Muscle of arm (tissue), 14 donors: ENCODE measurements at places on chromosomes 5 and 9.

DNA sequence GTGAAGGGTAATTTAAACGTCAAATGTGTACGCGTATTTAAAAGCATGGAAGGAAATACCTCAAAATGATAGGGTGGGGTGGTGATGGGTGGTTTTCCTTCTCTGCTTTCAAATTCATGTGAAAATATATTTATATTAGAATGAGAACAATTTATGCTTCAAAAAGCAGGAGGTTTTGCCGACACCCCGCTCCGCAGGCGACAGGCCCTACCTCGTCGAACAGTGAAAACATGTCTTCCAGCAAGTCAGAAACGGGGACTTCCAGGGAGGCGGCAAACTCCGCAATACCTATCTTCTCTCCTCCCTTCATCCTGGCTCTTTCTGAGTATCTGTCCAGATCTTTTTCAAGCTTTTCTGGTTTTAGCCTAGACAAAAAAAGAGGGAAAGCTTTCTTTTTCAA lies 28.5 kb upstream of the SLC6A3 start:
- no peak for DNase-seq

DNA sequence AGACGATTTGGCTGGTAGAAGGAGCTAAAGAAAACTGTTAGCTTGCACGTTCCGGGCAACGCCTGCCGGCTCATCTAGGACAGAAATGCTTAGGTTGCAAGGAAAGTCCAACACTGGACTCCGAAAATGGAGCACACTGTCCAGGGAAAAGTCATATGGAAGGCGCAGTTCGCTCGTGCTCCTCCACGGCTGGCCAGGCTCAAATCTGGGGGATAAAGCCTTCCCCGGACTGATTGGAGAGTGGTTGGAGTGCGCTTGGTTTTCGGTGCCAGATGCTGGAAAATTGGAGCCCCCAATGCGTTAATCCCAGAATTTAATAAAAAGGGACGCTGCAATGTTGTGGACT lies 955 bp downstream of the CDH6 start:
- no peak for DNase-seq

GRCh38 chr9:68975365-68976043 lies 38.4 kb downstream of the PRKACG start:
- no peak for DNase-seq

- no peak for DNase-seq
Measured at GRCh38 chr9:17882688-17883594, 304.1 kb downstream of the SH3GL2 start.

GRCh38 chr9:20379804-20380225 lies 242.5 kb downstream of the MLLT3 start:
- no peak for DNase-seq

- DNase-seq: no peak
Measured at GRCh38 chr9:6076851-6077250, 61.4 kb upstream of the RANBP6 start.

DNA sequence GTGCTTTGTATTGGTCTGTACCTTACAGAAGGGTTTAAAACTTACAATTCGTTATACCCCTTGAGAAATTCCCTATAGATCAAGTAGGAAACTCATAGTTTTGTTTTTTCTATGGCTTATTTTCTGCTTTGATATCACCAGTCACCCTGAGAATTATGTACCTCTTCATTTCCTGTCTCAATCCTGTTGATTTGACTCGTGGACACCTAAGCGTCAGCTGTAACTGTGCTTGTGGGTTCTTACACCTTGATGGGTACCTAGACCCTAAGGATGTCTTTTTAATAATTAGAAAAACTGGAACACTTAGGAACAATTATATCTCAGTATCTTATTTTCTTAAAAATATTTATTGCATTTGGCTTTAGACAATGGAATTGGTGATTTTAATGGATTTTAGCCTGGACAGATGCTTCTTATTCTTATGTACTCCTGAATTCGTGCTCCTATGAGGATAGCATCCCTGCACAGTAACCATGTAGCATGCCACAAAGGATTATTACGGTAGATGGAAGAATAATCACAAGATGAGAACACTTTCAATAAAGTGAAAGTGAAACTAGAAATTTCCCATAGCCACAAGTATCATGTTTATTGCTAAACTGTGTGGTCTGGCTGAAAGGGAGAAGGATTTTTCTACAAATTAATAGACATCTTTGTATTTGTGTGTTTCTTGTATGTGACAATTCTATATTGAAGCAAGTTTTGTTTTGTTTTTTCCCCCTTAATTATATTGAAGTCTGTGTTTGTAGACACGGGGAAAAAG lies 1920.3 kb upstream of the WWC1 start:
- DNase-seq: no peak

GRCh38 chr5:34918025-34918424 lies 2.5 kb downstream of the BRIX1 start:
- no peak for DNase-seq

- no peak for DNase-seq
Measured at GRCh38 chr9:3963643-3964369, 336.1 kb downstream of the GLIS3 start.

- DNase-seq: no peak
Measured at GRCh38 chr5:14729448-14730385, 65.2 kb downstream of the OTULIN start.

DNA sequence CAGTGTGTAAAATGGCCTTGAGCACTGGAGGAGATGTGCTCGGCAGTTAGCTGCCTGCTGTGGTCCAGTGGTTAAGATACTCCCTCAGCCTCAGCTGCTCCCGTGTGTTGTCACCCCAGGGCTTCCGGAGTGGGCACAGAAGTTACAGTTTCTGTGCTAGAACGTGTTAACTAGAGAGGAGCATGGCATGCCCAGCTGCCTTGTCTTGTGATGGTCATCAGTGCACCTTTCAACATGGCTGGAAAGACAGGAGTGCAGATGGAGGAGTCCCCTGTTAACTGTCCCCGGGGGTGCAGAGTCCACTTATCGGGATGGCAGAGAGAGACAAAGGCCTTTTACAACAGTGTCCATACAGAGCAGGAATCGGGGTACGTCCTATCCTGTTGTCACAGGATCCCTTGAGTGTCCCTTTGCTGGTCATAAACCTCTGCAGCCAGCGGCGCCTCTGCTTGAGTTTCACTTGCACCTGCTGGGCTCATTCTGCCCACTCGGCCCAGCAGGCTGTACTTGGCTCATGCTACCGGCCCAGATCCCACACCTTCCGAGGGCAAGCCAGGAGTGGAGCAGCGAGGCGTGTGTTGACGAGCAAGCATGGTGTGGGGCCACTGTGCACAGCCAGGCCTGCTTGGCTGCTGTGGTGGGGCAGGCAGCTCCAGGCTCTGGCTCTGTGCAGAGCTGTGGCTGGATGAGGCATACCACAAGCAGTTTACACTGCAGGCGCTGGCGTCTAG lies 112.6 kb downstream of the EHMT1 start:
- no peak for DNase-seq

- no peak for DNase-seq
Measured at GRCh38 chr9:98810102-98810842, 2.8 kb downstream of the GALNT12 start.

DNA sequence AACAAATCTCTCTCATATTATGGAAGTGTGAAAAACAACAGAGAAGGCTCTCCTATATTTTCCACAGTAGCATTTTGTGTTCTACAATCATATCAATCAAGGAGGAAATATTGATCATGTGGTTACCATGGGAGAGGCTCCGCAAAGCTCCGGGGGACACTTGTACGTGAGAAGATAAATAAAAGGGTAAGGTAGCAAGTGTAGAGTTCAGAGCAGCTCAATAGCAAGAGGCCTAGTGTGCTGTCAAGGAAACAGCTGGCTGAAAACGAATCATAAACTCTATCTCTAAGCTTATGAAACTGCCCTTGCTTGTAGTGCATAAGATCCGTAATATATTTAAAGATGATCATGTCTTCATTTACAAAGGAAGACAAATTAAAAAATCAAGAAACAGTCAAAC lies 57.5 kb downstream of the CDH18 start:
- no peak for DNase-seq

DNA sequence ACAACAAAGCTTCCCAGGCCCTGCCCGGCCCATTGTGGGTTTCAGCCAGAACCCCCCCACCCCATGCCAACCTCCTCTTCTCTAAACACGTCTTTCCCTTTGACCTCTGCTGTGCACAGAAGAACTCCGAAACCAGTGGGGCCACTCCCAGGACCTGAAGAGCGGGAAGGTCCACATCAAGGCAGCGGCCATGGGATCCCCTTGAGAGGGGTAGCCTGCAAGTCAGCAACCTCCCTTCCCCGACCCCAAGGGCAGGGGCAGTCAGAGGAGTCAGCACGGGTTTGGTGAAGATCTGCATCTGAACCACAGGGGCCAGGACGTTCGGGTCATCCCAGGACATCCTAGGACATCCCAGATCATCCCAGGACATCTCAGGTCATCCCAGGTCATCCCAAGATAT lies 379.9 kb upstream of the IRX4 start:
- DNase-seq: no peak

DNA sequence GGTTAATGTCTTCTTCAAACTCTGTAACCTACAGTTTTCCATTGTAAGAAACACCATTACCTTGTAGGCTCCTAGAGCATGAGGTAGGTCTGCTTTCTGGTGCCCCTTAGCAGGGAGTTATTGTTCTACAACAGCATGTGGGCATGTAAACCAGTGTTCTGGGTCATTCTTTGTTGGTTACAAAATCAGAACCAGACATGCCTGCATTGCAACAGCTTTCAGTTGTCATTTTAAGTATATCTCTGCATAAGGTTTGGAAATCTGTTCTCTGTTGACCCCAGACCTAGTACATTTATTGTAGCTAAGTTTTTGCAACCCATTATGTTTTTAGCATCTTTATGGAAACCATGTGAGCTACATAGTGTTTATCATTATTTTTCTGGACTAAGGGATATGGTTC lies 10.9 kb downstream of the RGMB start:
- DNase-seq: no peak

DNA sequence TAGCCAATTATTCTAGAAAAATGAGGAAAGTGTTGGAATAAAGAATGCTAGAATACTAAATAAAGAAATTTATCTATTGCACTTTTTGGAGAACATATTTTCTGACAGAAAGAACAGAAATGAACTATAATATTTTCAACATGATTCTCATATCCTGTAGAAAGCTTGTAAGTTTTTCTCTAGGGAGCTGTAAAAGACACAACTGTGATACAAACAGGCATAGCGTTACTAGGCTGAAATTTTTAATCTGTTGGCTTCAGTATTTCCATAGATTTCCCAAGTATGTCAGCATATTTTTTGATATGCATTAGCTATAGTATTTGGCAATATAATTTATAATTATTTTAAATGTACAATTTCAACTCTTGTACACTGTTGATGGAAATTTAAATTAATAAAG lies 31.3 kb downstream of the ANXA1 start:
- DNase-seq: no peak

DNA sequence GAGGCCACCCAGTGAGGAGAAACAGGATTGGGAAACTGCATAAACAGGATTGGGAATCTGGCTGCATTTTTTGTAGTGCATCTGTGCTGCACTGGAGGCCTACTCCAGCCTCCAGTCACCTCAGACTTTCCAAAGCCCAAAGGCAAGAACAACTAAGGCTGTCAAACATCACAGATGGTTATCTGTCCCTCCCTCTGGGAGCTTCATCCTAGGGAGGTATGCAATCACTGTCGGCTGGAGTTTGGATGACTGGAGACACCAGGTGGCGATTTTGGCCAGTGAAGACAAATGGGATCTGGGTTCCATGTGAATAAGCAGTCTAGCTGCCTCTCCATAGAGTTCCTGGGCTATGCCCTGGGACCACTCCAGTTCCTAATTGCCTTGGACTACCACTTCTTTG lies 9.3 kb upstream of the SPINK13 start:
- DNase-seq: no peak

DNA sequence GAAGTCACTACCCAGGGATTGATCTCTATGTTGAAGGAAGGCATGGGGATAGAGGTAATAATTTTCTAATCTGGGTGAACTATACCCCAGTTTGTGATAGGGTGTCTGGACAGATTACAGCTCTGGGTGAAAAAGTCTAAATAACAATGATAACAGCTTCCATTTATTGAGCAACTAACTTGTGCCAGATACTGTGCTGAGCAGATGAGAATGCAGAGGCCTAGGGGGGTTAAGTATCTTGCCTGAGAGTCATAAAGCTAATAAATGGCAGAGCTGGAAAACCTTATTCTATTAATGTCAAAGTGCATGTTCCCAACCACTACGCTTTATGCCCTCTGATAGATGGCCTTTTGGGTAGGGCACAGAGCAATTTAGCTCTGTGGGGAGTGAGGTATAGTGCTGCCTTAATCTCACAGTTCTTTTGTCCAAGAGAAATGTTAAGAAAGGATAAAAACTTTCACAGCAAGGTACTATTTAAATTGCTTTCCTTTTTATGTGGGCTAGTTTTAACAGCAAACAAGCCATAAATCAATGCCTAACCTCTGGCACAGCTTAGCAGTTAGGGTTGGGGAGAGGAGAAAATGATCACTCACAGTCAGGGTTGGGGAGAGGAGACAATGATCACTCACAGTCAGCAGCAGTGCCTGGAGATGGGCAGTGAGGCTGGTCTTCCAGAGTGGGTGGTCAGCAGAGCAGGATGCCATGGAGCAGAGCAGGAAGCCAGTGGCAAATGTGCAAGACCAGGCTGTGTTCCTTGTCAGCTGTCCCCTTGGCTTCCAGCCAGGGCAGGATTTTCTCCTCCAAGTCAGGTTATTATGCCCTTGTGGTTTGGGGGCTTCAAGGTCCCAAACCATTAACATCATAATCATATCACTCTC lies 187.0 kb downstream of the CARTPT start:
- no peak for DNase-seq

- no peak for DNase-seq
Measured at GRCh38 chr9:108903420-108904103, 30.4 kb downstream of the ELP1 start.

- no peak for DNase-seq
Measured at GRCh38 chr5:132905938-132906337, 32.5 kb downstream of the LEAP2 start.

DNA sequence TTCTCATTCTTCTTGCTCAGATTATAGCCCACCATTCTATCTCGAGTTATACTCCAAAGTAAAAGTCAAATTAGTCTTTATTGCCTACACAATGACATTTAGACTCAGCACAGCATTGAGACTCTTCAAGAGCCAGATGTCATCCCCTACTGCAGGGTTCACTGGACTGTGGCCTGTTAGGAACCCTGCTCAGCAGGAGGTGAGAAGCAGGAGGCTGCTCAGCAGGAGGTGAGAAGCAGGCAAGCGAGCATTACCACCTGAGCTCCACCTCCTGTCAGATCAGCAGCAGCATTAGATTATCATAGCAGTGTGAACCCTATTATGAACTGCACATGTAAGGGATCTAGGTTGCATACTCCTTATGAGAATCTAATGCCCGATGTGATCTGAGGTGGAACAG lies 12.7 kb upstream of the LIFR start:
- DNase-seq: no peak
